ENCODE measurements at places on chromosomes 2 and 18.

DNA sequence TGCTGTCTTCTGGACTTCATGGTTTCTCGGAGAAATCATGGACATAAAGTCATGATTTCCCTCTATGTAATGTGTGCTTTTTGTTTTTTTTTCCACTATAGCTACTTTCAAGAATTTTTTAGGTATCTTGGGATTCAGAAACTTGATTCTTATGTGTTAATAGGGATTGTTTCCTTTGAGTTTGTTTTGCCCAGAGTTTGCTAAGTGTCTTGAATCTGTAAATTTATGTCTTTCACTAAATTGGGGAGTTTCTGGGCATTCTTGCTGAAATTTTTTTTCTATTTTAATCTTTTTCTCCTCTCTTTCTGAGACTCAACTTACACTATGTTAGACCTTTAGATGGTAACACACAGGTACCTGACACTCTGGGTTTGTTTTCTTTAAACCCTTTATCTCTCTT is 182.7 kb downstream of the LAMA1 start:
- DNase-seq = no peak

DNA sequence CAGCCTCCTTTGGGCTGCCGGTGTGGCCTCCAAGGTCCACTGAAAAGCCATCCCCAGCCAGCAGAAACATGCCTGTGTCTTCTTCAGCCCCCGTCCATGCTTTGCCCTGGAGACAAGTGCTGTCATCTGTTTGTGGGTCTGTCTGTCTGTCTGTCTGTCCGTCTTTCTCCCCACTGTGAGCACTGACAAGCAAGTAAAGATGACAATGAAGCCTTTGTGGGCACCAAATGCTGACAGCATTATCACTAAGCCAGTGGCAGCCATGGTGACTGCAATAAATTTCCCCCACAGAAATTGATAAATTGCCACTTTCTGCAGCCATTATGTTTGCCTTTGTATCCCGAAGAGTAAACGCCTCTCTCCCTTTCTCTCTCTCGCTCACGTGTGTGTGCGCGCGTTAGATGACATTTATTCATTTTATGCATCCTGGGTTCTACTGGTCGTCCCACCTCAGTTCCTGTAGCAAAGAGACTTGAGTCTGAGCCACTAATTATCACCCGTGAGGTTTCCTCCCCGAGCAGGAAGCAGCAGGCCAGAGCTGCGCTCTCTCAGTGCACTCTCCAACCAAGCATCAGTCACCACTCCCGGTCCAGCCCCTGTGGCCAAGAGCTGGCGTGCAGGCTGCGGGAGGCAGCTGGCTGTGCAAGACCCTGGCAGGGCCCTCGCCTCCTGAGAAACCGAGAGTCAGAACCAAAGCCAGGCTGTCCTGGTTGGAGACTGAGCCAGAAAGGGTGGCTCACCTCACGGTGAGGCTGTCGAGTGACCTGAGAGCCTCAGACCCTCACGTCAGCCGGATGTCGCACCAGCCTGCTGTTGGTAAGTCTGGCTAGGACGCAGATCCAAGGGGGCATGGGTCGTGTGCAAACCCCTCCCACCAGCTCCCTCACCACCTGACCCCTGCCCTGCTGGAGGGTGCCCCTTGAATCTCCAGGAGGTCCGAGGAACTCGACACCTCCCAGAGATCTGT is 6.9 kb downstream of the STEAP3 start:
- no peak for DNase-seq

DNA sequence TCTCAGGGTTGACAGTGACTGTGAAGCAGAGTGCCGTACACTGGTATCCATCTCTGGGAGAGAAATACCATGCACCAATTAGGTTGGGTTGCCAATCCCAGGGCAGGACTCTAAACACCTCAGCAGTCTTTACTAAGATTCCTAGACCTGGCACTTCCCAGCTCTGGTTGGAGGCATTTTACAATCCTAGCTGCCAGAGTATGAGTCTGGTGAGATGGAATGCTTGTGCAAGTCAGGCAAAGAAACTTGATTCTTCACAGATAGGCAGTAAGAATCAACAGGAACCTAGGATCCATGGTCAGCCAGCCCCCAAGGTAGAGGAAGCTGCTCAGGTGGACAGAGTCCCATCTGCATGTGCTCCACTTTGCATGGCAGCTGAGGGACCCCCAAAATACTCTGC is 6.0 kb upstream of the UGT1A5 start:
- DNase-seq = no peak

GRCh38 chr2:85862426-85862825 is 26.4 kb downstream of the ST3GAL5 start:
- DNase-seq = no peak

DNA sequence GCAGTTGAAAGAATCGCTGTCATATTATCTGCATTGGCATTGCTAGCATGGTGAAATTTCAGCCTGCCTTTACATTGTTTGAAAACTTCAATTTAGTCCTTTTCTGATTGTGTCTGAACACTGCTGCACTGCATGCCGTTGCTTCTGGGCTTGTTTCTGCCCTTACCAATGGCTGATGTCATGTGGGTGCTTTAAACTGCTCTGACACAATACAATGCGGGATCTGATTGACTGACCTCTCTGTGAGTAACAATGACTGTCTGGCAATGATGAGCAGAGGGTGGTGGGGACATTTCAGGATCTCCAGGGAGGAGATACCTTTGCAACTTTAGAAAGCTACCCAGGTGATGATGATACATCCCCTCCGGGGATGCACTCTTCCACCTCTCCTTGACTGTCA is 119.5 kb upstream of the ZBTB14 start:
- no peak for DNase-seq

Data from stimulated activated CD4-positive, alpha-beta T cell treated with anti-CD3 and anti-CD28 coated beads, Interleukin-2, amount 100 ng/mL, for 48 hours (primary cell).